ENCODE measurements at places on chromosomes 2 and 18.

- DNase-seq = no peak
Measured at GRCh38 chr2:160942476-160943142, 217.6 kb upstream of the TANK start.

DNA sequence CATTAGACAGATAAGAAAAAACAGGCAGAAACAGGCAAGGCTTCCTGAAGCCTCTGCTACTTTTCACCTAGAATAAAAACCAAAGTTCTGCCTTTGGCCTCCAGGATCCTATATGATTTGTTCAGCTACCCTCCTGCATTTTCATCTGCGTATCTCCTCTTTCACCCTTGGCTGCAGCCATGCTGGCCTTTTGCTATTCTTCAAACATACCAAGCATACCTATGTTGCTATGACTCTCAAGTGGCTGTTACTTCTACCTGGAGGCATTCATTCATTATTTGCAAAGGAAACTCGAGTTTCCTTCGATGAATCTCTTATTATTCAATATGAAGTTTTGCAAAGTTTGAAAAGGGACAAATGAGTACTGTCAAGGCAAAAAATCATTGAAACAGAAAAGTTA is 106.4 kb upstream of the HNMT start:
- no peak for DNase-seq

DNA sequence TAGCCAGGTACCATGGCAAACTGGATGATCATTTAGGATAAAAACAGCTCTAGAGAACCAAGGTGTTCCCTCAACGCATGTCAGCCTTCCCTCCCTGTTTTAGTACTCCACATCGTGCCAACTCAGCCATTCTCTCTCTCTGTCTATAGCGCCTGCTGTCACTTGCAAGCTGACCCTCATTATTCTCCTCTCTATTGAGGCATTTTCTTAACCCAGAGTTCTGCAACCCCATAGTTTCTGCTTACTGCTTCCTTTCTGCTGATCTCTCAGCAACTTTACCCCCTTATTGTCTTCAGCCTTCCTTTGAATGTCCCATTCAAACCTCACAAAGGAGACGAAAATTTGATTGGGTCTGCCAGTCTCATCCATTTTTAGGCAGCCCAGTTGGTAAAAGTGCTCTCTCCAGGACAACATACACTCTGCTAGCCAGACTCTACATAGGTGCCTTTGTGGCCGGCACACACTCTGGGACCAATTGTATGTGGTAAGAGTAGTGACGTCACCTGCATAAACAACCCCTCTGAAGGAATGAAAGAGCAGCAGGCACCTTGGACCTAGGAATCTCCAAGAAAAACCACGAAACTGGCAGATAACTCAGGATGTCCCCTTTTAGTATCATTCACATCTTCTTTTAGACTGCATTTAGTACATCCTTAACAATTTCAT is 367.2 kb upstream of the KCNH7 start:
- no peak for DNase-seq

DNA sequence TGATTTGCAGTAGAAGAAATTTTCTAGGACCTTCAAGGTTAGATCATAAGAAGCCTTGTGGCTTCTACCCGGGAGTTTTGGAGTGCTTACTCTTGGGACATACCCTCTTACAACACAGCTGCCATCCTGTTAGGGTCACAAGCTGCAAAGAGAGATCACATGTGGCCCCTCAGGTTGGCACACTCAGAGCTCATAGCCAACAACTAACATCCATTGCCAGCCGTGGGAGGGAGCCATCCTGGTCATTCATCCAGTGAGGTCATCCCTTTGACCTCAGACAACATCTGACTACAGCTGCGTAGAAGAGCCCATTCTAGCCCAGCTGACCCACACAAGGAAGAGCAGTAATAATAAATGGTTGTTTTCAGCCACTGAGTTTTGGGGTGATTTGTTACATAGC is 76.9 kb upstream of the NABP1 start:
- no peak for DNase-seq

DNA sequence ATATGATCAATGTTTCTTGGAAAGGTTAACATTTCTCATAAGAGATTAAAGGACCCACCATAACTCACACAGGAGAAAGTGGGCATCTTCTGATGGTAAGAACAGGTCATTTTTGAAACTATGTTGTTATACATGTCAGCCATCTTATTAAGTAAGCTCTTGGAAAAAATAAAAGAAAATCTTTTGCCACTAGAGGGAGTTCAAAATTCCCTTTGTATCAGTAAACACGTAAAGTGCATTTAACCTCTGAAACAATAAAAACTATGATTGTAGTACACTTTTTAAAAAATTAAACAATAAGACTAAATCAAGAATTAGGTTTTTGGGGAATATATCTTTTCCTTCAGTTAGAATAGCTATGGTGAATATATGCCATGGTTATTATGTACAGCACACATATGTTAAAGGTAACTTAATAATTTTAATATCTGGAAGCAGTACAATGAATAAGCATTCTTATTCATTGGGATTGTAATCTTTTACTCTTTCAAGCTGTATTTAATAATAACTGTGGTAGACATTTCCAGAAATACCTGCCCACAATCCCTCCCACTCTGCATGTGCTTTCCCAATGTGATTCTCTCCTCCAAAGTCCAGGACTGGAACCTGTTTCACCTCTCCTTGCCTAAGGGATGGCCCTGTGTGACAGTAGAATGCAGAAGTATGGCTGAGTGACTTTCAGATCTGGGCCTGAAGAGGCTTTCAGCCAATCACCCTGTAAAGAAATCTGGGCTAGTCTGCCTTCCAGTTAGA is 64.2 kb downstream of the RBMS1 start:
- no peak for DNase-seq
